ENCODE measurements at places on chromosomes 1 and 21. TPM values are rescaled to one million over a fixed set of nuclear protein-coding genes. Genes with fewer than 3 reads are reported as not detected.

PADI1 gene
- total RNA-seq = 0.20 TPM

MRPL55 gene
- 56.9 TPM for total RNA-seq

GRCh38 chr1:167929725-167930124, 6.8 kb upstream of the DCAF6 start:
- no peaks in the 10 kb centered on the region for H3K4me1 ChIP-seq
- no peaks in the 10 kb centered on the region for H3K27me3 ChIP-seq
- no peak for DNase-seq

DNA sequence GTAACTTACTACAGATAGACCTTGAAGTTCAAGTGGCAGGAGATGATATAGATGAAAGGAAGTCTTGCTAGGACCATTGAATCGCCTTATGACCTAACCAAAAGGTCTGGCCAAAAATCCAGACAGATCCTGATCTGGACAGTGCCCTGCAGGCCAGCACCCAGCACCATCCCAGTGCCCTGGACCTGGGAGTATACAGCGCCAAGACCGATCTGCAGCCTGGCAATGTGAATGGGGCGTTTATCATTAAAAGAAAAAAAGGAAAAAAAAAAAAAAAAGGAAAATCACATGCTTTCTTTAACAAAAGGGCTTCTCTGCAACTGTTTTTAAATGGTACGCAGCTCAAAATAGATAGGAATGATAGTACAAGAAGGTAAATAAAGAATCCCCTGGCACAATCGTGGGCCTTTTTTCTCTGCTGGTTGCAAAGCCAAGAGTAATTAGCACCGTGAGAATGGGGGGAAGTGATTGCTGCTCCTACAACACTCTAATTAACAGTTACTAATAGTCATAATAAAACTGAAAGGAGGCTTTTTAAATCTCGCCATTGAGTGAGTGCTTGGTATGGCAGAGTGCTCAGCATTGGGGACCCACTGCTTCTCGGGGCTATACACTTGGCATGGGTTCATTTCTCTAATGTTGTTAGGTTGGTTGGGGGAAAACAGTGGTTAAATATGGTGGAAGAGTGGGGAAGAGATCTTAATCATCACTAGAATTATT, 146.7 kb downstream of the KAZN start:
- no peak for DNase-seq
- H3K4me1 ChIP-seq = peaks cover 21% of the 10 kb centered on the region
- H3K27ac ChIP-seq = no peak overlapping the region
- no peak overlapping the region for H3K4me3 ChIP-seq
- no peaks in the 10 kb centered on the region for H3K27me3 ChIP-seq

- peaks cover 20% of the 10 kb centered on the region for H3K36me3 ChIP-seq
- DNase-seq = no peak
- no peak overlapping the region for H3K4me3 ChIP-seq
- H3K4me1 ChIP-seq = no peaks in the 10 kb centered on the region
Measured at GRCh38 chr1:88802404-88802803, 89.0 kb downstream of the GTF2B start.

- no peak overlapping the region for H3K27ac ChIP-seq
- DNase-seq = no peak
- no peaks in the 10 kb centered on the region for H3K36me3 ChIP-seq
Measured at GRCh38 chr1:41416081-41416480, 54.8 kb downstream of the FOXO6 start.

- H3K4me1 ChIP-seq = no peaks in the 10 kb centered on the region
- no peak overlapping the region for H3K4me3 ChIP-seq
- no peak for DNase-seq
- H3K27ac ChIP-seq = no peak overlapping the region
Measured at GRCh38 chr1:162110910-162111309, 41.4 kb downstream of the NOS1AP start.

DNA sequence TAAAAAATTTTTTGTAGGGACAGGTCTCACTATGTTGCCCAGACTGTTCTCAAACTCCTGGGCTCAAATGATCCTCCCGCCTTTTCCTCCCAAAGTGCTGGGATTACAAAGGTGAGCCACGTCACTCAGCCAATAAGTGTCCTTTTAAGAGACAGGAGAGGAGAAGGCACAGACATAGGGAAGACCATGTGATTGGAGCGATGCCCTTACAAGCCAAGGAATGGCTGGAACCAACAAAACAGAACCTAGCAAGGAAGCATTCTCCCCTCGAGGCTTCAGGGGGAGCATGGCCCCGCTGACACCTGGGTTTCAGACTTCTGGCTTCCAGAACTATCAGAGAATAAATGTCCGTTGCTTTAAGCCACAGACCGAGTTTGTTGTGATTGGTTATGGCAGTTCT, 37.0 kb downstream of the NDUFS5 start:
- no peak overlapping the region for H3K4me3 ChIP-seq
- H3K4me1 ChIP-seq = no peaks in the 10 kb centered on the region
- no peak overlapping the region for H3K27ac ChIP-seq
- no peaks in the 10 kb centered on the region for H3K36me3 ChIP-seq
